ENCODE measurements at places on chromosomes 12 and 14.

- DNase-seq: no peak
These were observed 16.0 kb downstream of the SLC41A2 start for GRCh38 chr12:104942075-104942474.

DNA sequence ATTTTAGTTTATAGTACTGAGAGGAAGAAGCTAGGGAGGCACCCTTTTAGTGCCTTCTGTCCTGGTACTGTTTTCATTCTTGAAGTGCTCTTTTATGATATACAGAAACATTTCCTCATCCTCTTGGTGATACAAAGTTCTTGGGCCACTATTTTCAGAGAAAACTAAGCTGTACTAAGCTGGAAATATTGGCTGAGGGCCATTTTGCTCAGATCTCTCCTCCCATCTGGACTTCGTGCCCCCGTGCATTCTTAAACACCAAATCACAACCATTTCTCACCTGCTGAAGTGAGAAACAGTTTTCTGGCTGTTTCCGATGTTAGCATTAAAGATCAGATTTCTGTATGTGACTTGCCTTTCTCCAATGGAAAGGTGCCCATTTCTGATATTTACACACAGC, 158.9 kb downstream of the FBXL14 start:
- DNase-seq: no peak

- no peak for DNase-seq
These were observed 24.4 kb downstream of the TUNAR start for GRCh38 chr14:95901054-95901453.

DNA sequence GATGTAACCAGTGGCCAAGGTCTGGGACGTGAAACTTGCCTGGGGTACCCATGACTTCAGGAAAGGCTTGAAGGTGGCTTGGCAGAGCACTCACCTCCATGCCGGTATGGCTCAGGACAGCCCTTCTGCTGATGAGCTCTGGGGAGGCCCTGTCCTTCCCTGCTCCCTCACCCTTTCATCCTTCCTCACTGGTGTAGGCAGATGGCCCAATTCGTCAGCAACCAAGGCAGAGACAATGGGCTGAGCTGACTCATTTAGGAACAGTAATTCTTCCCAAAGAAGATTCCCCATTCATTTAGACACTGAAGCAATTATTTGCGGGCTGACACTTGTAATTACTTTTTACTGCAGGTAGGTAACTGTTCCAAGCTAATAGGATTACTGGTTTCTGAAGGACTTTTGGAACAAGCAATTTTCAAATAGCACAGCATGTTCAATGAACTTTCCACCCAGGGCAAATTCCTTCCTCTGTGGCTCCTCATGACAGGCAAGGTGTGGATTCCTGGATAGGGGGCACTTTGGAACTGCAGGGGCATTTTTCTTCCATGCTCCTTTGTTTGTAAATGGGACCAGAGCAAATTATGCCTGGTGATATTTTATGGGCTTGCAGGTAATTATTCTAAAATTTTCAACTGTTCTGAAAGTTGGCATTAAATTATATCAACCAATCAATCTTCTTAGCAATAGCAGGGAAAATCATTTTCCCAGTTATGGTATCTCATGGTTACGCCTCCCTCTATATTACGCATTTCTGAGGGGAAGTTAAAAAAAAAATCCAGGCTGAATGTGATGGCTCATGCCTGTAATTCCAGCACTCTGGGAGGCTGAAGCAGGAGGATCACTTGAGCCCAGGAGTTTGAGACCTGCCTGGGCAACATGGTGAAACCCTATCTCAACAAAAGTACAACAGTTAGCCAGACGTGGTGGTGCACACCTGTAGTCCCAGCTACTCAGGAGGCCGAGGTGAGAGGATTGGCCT, 24.1 kb upstream of the NRDE2 start:
- no peak for DNase-seq

GRCh38 chr12:108340037-108340436, 926 bp upstream of the CMKLR1 start:
- no peak for DNase-seq

- no peak for DNase-seq
These were observed 485.0 kb downstream of the PRKD1 start for GRCh38 chr14:29442696-29443095.
